ENCODE measurements at places on chromosomes 4 and X. TPM values are rescaled to one million over a fixed set of nuclear protein-coding genes. Genes with fewer than 3 reads are reported as not detected.

DNA sequence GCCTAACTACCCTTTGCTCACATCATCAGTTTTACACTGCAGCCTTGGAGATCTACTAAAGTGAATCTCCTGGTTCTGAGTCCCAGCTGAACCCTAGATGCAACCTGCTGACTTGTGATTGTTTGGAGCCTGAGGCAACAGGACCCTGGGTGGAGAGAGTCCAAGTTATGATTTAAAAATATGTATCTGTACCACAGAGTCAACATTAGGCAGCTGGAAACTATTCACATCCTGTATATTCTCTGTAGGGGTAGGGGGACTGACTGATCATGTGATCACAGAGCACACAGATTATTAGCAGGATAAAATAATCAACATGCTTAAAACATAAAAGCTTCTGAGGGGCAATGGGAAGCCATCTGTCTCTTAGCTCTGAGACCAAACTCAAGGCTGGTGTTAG, 52.1 kb downstream of the CT47B1 start:
- no peak for DNase-seq

DNA sequence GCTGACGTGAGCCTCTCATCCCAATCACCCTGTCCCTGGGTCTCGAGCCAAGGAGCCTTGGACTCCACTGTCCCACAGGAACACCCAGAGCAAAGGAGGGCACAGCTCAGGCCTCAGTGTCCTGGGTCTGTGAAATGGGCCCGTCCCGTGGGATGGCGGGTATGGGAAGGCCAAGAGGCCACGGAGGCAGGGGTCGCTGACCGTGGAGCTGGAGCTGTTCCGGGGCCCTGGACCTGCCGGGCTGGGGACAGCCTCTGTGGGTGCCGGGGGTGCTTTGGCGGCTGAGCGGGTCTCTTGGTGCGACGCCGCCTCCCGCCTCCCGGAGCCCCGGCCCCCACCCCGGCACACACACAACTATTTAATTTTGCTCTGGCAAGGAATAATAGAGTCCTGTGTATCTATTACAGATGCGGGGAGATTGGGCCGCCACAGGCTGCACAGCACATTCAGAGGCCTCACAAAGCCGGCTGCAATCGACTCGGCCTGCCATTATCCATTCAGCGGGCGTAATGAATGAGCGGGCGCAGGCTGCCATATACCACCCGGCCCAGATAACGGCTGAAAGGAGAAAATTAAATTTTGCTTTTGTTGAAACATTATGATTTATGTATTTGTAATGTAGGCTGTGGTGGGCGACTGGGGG, 83.9 kb upstream of the NKX1-1 start:
- no peak for DNase-seq

DNA sequence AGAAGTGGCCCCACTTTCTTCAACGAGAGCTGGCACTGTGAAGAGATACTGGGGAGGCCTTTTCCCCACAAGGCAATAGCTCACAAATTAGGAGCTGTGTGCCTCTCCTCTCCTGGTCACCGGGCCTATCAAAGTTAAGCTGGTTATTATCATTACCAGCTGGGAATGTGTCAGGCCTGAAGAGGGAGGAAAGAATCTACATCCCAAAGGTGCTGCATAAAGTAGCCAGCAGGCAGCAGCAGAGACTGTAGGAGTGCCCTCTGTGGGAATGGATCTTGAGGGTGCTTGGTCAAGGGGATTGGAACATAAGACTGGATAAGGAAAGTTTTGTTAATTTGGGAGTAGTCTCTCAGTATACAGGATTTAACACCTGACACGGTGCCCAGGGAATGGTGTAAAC, 9.1 kb upstream of the TMPRSS11D start:
- DNase-seq, result no peak

- no peak for DNase-seq
Observed at GRCh38 chr4:70737409-70737808, 15.6 kb downstream of the RUFY3 start.

DNA sequence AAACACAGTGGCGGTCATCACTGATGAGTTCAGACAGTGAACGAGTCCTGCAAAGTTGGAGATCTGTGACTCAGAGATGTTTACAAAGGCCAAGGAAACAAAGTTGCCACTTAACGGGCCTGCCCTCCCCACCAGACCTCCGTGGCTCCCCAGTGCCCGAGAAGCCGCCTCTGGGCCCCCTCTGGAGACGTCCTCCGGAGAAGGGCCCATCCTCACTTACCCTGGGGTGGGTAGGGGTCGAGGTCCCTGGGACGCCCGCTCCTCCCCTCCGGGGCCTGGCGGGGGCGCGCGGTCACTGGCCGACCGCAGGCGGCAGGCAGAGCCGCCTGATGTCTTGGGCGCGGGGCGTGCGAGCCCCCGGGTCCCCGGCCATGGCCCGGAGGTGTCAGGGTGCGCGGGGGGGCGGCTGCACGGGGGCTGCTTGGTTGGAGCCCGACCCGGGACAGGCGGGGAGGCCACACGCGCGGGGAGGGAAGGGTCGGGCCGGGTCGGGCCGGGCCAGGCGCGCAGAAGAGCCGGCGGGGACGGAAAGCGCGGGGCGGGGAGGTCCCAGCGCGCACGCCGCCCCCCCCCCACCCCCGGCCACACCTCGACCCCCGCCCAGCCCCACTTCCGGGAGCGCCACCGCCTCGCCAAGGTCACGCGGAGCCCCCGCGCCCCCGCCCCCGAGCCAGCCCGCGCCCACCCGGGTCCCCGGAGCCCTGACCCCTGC, 529 bp downstream of the DHRSX start:
- peak; percentile 59 for DNase-seq

DNA sequence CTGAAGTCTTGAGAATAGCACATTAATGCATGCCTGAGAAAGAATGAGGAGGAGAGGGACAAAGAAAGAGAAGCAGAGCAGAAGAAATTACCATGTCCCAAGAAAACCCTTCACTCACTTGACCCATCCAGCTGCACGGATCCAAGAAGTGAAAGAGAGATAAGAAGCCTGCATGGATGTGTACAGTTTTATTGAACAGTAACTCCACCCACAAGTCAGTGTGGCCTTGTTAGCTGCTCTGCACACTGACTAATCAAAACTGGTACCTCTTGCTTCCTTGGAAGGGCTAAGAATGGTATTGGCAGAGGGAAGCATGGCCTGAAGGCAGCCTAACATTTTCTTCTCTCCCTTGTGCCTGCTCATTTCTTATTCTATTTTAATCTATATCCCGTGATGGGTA, 163.9 kb downstream of the SLC7A11 start:
- DNase-seq, result no peak

ELOVL6 gene
- 3.6 TPM for total RNA-seq

GABRG1 gene
- total RNA-seq, result not detected

DNA sequence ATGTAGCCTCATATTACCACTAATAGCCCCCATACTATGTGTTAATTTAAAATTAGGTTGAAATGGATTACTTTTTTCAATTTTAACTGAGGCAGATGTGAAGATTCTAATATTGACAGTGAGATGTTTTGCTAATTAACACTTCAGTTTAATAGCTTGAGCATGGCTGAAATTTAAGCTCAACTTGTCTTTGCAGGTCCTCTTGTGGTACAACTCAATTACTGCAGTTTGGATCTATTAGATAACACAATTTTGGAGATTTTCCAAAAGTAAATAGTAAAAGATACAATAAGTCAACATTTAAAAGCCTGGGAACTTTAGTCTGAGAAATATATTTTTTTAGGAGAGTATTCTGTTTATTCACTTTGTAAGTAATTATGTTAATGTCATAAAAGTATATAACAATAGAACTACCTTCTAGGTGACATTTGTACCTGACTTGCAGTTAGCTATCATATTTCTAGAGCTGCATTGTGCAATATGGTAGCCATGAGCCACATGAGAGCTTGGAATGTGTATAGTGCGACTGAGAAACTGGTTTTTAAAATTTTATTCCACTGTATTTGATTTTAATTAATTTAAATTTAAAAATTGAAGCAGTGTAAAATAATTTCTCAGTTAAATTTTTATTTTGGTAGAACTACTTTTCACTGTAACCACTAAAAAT, 73.1 kb upstream of the FMR1 start:
- DNase-seq, result peak; percentile 5

HDAC8 gene
- total RNA-seq, result 25.0 TPM

SMIM14 gene
- 16.1 TPM for total RNA-seq

SLC2A9 gene
- 0.68 TPM for total RNA-seq

- DNase-seq, result no peak
Observed at GRCh38 chrX:39818750-39819149, 279.0 kb downstream of the BCOR start.

FGF5 gene
- total RNA-seq, result 4.9 TPM

GRCh38 chrX:13899607-13900006, 82.7 kb upstream of the GPM6B start:
- DNase-seq, result peak; percentile 70

- DNase-seq, result no peak
Observed at GRCh38 chr4:187944179-187944578, 51.4 kb upstream of the ZFP42 start.

GRCh38 chr4:159353422-159354116, 250.7 kb downstream of the RAPGEF2 start:
- DNase-seq, result no peak

HS3ST1 gene
- 0.16 TPM for total RNA-seq

MGAT4D gene
- not detected for total RNA-seq

- no peak for DNase-seq
Observed at GRCh38 chr4:10036807-10037342, 15.6 kb upstream of the SLC2A9 start.

GRK4 gene
- 16.7 TPM for total RNA-seq

CC2D2A gene
- 17.3 TPM for total RNA-seq

GRCh38 chr4:17605236-17605635, 9.2 kb upstream of the MED28 start:
- no peak for DNase-seq

TEX13C gene
- total RNA-seq, result not detected

DNA sequence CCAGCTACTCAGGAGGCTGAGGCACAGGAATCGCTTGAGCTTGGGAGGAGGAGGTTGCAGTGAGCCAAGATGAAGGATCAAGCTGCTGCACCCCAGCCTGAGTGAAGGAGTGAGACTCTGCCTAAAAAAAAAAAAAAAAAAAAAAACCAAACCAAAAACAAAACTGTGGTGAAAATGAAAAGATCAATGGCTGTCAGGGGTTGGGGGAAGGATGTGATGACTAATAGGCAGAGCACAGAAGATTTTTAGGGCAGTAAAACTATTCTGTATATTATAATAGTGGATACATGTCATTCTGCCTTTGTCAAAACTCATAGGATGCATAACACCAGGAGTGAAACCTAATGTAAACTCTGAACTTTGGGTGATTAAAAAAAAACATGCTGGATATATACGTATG, 69.9 kb upstream of the ELOVL6 start:
- no peak for DNase-seq

HTN1 gene
- total RNA-seq, result not detected

GRCh38 chr4:180589575-180589974, 1653.6 kb upstream of the TENM3 start:
- DNase-seq, result no peak

DNA sequence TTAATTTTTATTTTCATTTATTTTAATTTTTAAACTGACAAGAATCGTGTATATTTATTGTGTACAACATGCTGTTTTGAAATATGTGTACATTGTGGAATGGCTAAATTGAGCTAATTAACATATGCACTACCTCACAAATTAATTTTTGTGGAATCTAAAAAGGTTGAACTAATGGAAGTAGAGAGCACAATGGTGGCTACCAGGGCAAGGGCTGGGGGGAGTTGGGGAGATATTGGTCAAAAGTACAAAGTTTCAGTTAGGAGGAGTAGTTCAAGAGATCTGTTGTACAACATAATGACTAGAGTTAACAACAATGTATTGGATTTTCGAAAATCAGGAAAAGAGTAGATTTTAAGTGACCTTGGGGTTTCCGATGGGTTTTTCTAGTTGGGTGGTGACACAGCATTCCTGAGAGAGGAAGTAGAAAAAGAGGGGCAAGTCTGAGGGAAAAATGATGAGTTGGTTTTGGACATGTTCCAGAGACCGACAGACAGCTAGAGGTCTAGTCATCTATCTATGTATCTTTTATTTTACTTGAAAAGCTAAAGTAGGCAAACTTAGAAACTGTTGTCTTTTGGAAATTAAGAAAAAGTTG, 23.2 kb downstream of the APOO start:
- peak; percentile 23 for DNase-seq

DNA sequence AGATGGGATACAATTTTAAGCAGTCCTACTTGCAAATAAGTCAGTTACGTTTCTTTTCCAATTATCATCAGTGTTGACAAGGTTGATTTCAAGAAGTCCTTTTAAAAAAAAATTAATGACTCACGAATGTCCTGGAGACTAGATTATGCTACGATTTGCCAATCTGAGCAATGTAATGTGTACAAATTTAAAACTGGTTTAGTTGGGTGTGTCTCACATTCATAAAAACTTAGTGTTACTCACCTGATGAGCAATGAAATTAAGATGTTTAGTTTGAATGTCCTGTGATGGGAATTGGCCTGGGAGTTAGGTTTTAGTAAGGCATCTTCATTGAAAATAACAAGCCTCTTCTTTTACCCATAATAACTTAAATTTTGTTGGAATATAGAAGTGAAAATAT, 136.7 kb upstream of the POF1B start:
- no peak for DNase-seq

GRCh38 chr4:20359692-20360091, 108.0 kb downstream of the SLIT2 start:
- DNase-seq, result no peak

- no peak for DNase-seq
Observed at GRCh38 chr4:29972121-29972520, 748.0 kb upstream of the PCDH7 start.

DNA sequence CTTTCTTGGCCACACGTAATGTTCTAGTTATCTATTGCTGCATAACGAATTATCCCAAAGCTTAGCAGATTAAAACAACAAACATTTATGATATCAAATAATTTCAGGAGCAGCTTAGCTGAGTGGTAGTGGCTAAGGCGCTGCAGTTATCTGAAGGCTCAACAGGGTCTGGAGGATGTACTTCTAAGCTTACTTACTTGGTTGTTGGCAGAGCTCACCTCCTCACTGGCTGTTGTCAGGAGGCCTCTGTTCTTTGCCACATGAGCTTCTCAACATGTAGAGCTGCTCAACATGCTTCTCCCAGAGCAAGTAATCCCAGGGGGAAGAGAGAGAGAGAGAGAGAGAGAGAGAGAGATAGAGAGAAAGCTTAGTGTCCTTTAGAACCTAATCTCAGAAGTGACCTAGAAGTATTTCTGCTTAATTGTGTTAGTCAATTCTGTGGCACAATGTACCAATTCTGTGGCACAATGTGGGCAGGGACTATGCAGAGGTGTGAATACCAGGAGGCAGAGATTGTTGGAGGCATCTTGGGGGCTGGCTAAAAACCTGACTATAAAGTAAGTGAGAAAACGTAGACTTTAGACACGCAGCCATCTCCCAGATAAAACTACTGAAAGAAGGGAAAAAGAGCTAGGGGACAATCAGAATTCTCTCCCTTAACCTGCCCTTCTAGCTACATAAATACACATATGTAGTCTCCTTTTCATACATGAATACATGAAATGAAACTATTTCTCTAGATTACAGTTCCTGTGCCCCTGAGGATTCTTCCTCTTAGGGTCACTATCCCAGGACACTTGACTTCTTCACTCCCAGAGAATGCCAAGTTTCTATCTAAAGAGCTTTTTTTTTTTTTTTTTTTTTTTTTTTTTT, 40.2 kb downstream of the HOPX start:
- no peak for DNase-seq

All from myocyte (in vitro differentiated cells).